ENCODE measurements at places on chromosomes 6 and 20.

DNA sequence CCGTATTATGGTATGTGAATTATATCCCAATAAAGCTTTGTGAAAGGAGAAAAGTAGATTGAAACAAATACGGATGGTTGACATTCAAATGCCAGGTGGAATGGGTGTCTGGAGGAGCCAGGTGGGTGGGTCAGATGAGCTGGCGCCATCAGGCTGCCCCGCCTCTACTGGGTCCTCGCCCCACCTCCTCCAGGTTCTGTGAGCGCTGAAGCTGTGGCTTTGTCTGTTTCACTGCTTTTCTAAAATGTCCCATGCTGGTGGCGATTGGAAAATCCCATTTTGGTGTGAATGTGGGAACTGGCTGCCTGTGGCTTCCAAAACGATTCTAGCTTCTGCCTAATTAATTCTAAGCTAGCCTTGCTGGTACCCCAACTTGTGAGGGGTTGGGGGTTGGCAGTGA, 16.5 kb downstream of the DUSP22 start:
- no peak for DNase-seq

DNA sequence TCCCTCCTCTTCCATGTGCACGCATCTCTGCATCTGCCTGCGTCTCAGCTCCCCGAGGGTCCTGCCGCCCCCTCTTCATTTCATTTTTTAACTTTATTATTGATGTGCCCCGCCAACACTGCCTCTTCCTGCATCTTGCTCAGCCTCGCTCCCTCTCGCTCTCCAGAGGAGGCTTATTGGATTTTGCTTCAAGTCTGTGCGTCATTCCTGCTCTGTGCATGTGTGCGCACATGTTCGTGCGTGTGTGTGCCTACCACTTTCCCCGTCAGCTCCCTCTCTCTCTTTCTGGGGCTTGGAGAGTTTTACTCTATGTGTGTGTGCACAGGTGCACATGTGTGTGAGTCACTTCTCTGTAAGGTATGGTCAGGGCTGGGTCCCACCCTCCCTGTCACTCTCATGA, 71.8 kb upstream of the NNAT start:
- no peak for DNase-seq

GRCh38 chr20:24131684-24132083, 143.1 kb upstream of the GGTLC1 start:
- DNase-seq: no peak

- peak; percentile 75 for DNase-seq
Measured at GRCh38 chr6:71510057-71510713, 221.6 kb downstream of the OGFRL1 start.

DNA sequence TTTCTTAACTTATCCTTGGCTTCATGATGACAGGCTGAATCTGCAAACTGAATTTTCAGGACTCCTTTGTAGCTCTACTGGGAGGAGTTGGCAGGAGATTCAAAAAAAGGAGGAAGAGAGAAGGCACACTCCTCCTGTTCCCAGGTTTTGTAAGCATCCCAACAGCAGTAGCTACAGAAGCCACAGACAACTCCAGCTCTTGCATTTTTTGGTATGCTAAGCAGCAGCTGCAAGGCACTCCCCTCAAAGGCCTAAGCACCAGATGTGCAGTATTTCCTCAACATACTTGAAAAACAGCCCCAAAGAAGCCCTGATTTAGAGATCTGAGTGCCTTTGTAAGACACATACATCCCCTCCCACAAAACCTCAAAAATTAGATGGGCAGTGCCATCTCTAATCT, 328.6 kb upstream of the SYNCRIP start:
- no peak for DNase-seq

- DNase-seq: no peak
Measured at GRCh38 chr6:109687271-109687761, 3.7 kb downstream of the AK9 start.

DNA sequence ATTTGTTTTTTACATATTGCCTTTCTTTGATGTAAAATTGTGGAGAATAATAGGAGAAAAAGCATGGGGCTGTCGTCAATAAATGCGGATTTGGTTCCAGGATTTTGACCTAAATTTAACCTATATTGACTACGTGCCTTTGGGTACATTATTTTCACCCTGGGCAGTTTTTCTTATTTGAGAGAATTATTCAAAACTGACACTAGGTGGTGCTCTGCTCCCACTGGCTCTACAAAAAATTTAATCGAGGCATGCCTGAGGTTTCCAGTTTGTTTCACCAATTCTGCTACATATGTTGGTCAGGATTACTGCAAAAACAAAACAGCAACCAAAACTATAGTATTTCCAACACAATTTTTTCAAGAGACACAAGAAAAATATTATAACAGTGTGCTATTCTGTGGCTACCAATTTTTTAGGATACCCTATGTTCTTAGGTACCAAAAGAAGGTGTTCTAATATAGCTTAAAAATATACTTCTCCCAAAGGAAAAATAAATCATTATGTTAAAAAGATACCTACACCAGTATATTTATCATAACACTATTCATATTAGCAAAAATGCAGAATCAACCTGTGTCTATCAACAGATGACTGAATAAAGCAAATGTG, 48.6 kb upstream of the FABP7 start:
- peak; percentile 30 for DNase-seq

DNA sequence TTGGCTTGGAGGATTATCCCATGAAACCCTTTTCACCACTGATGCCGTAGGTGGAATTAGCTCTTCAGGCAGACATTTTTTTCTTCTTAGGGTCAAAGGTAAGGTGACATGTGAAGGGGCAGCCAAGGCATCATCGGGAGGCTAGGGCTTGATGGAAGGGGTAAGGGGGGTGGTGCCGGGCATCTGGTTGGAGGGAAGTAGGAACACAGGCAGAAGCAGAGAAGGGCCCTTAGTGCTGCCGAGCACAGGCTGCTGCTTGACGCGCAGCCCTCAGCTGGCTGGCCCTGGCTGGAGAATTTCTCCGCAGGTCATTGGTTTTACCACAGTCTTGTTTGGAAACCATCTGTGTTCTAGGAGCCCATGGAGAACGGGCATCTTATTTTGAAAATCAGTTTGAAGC, 54.7 kb downstream of the TRAF3IP2 start:
- no peak for DNase-seq

DNA sequence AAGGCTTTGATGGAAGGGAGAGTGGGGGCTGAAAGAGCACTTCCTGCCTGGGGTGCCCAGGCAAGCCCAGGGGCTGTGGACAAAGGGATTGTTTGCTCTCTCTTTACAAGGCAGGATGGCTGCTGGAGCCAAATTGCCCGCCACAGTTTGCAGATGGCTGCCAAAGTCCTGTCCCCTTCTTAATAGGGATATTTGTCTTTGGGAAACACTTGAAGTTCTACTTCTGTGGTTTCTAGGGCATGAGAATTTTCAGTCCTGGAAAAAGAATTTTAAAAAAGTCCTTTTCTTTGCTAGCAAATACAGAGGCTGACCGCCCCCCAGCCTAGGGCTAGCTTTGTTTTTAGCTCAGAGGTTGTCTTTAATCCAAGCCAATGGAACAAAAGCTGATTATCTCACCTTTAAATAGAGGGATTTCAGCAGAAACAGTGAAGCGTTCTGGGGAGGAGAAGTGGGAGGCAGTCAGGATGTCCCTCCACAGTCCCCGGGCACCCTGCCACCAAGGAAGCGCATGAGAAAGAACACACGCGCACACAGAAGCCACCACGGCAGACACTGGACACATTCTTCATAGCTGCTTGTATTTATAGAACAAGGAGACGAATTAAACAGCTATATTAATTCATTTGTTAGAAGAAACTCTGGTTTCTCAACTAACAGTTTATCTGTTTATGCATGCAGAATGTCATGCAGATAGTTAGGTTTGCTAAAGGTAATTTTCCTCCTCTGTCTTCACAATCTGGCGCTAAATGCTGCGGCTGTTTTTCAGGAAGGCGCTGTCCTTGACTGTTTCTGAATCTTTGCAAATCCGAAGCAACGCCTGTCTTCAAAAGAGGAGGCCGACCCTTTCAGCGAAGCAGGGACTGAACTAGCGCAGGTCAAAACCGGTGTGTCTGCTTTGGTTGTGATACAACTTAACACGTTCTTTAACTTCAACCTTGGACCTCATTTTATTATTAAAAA, 736.9 kb downstream of the QKI start:
- no peak for DNase-seq

- DNase-seq: no peak
Measured at GRCh38 chr20:24968278-24968800, 19.3 kb downstream of the CST7 start.

DNA sequence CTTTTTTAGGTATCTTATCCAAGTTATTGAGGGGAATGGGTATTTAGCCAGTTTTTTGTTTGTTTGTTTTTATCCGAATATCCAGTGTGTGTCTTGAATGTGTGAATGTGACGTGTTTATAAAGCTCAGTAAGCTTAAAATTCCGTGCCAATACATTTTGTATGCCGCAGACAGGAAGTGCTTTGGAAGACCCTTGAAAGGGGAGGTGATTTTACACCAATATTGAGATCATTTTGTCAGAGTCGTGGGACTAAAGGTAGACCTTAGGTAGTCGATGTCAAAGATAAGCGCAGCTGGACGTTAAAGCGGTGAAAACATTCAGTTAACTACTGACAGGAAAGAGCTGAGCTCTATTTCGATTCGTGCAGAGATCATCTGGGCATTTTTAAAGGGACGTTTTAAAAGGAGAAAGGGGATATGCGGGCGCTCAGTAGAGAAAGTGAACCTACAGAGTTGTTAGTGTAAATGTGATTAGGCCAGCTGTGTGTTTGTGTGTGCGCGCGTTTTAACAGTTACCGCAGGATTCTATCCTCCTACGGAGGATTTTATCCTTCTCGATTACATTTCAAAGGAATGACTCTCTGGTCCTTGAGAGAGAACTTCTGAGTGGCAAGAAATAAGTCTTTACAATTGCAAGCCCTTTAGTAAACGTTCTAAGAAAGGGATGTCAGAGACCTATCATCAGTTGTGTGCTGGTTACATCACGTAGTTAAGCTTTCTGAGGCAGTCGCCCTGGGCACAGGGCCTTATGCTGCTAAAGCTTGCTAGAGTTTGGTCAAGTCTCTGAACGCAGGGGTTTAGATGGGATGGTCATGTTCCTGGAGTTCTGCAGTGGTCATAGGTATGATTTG, 625 bp upstream of the ECHDC1 start:
- DNase-seq: peak; percentile 29

GRCh38 chr20:59087829-59088433, 45.3 kb upstream of the PRELID3B start:
- peak; percentile 76 for DNase-seq

GRCh38 chr6:166346965-166347364, 4.6 kb upstream of the SFT2D1 start:
- no peak for DNase-seq

GRCh38 chr6:48641544-48641943, 530.5 kb upstream of the PTCHD4 start:
- DNase-seq: no peak

- DNase-seq: no peak
Measured at GRCh38 chr6:11525468-11526155, 11.9 kb upstream of the TMEM170B start.

Measured in ELF-1 (cell line).